ENCODE measurements at places on chromosomes 2 and 18.
A peak's percentile ranks its signal among the peaks of the same experiment; 100 is the strongest.

GRCh38 chr2:85886590-85886989 lies 2.2 kb downstream of the ST3GAL5 start:
- no peak for DNase-seq

GRCh38 chr2:103977668-103978067 lies 876.2 kb upstream of the POU3F3 start:
- no peak for DNase-seq

GRCh38 chr2:231764760-231765159 lies 16.3 kb downstream of the PDE6D start:
- no peak for DNase-seq

GRCh38 chr2:73101626-73102256 lies 11.0 kb downstream of the RAB11FIP5 start:
- DNase-seq, result peak; percentile 60

DNA sequence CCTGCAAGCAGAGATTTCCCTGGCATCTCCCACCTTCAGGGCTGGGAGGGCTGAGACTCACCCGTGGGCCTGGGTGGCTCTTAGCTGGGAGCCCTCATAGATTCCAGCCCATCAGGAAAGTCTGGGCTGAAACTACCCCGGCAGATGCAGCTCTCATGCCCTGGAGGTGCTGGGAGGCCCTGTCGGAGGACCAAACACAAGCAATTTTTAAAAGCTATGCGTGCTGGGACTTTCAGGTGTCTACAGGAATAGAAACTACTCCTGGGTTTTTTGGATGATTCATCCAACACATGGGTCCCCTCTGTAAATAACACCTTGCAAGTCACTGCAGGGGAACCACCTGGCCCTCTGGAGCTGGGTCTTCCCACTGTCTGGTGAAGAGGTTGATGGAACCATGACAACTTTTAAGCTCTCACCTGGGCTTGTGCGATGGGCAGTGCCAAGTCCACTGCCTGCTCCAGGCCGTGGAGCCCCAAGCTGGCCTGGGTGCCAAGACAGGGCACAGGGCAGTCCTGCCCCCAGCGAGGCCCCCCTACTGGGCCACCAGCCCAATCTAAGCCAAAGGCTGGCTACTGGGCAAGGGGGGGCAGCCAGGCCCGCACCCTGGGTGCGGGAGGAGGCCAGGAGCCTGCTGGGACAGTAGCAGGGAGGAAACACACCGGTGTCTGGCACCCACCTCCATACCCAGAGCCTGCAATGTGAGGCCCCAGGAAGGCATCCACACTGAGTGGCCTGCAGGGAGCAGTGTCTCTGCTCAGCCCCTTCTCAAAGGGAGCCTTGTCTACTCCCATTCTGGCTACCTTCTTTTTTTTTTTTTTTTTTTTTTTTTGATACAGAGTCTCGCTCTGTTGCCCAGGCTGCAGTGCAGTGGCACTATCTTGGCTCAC lies 1.1 kb upstream of the GPR55 start:
- DNase-seq, result no peak

- no peak for DNase-seq
Measured at GRCh38 chr2:60437080-60437696, 116.3 kb downstream of the BCL11A start.

DNA sequence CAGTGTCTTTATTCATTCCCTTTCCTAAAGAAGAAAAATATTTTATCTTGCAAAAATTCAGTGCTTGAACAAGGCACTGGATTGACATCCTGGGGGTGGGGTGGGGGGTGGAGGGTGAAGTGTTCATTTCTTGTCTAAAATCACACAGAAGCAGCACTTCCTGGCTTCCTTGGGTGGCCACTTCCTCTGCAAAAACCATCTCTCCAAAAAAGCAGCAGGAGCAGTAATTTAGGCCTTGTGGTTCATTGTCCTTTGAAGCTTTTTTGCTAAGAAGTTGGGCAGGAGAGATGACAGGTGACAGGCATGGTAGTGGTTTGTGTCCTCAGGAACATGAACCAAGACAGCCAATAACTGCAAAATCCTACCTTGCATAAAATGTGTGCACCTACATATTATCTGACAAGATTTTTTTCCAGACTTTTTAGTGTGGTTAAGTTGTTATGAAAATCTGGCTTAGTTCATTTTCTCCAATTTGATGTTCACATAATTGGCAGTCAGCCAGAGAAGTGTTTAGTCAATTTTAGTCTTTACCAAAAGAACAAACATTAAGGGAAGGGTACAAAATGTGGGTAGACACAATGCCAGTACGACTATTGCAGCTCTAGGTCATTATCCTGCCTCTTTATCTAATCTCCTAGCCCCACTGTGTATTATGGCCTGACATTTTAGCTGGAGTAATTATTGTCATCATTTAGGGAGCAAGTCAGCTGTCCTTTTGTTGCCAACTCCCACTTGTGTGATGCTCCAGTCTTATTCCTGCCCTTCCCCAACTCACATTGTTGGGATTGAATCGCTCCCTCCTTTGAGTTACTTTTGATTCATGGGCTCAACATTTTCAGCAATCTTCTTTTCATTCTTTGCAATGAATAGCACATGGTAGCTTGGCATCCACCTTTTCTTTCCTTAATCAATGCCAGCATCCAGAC lies 177.2 kb downstream of the MYO3B start:
- DNase-seq, result no peak

GRCh38 chr2:158542577-158542976 lies 85.8 kb downstream of the PKP4 start:
- no peak for DNase-seq

Data from GM23338 (cell line).